ENCODE measurements at places on chromosomes 1 and 21. TPM values are rescaled to one million over a fixed set of nuclear protein-coding genes. Genes with fewer than 3 reads are reported as not detected.

OR2T11 gene
- total RNA-seq = not detected

LRRIQ3 gene
- 0.63 TPM for total RNA-seq

- DNase-seq = no peak
Observed at GRCh38 chr1:240320659-240321058, 229.0 kb downstream of the FMN2 start.

INAVA gene
- 238 TPM for total RNA-seq

VWA5B1 gene
- 2.1 TPM for total RNA-seq

DNA sequence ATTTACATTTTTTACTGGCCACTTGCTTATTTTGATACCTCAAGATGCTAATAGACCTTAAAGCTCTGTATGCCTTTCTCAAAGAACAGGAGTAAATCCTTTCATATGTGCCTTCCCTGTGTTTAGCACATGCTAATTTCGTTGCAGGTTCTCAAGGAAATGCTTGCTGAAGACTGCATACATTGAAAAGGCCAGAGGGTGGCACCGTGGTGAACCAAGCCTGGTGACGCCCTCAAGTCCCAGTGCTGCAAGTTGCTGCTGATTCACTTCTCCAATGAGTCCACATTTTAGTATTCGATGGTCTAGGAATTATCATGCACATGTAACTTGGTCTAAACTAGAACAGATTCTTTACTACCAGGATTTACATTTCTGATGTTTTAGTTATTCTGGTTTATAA lies 94.1 kb downstream of the CLDN17 start:
- DNase-seq = no peak

- no peak for DNase-seq
Observed at GRCh38 chr1:199356561-199356960, 670.9 kb upstream of the NR5A2 start.

- no peak for DNase-seq
Observed at GRCh38 chr1:208134491-208134890, 109.7 kb downstream of the PLXNA2 start.

RPE65 gene
- total RNA-seq = not detected

- no peak for DNase-seq
Observed at GRCh38 chr1:193338194-193338593, 151.8 kb upstream of the B3GALT2 start.

DNA sequence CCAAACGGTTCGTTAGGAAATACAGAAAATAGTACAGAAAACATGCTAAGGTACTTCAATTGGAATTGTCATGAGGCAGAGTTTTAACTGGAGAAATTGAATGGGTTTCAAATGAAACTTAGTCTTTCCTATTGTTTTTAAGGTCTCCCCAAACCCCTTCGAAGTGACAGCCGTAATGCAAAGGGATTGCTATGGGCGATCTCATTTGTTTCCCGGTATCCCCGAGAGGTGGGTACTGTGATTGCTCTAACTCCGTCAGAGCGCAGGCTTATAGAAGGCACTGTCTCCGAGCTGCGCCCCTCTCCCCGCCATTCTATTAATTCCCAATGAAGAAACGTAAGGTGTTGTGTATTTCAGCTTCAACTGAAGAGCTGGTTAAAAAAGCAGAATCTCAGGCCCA lies 22.0 kb upstream of the RNF187 start:
- no peak for DNase-seq

NSUN4 gene
- total RNA-seq = 20.5 TPM

SEC16B gene
- total RNA-seq = 9.4 TPM

GRCh38 chr1:96361961-96362360 lies 359.6 kb upstream of the PTBP2 start:
- no peak for DNase-seq

GRCh38 chr21:23026878-23027277 lies 2028.7 kb downstream of the NCAM2 start:
- no peak for DNase-seq

DNA sequence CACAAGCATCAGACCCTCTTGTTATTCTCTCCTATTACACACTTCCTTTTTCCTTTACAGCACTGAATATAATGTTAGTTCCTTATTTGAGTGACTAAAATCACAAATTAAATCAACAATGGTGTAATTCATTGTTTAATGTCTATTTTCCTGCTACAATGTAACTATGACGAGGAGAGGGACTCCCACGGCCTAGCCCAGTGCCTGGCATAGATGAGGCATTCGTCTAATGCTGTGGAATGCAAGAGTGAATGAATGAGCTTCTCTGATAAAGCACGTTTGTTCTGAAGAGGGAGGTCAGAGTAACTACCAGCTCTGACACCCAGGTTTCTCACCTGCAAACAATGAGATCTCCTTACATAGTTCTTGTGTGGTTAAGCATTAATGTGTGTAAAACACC lies 479.4 kb downstream of the OMA1 start:
- no peak for DNase-seq

- no peak for DNase-seq
Observed at GRCh38 chr1:84834419-84835064, 58.5 kb downstream of the LPAR3 start.

GRCh38 chr1:211237579-211237978 lies 21.6 kb upstream of the RCOR3 start:
- no peak for DNase-seq

DNA sequence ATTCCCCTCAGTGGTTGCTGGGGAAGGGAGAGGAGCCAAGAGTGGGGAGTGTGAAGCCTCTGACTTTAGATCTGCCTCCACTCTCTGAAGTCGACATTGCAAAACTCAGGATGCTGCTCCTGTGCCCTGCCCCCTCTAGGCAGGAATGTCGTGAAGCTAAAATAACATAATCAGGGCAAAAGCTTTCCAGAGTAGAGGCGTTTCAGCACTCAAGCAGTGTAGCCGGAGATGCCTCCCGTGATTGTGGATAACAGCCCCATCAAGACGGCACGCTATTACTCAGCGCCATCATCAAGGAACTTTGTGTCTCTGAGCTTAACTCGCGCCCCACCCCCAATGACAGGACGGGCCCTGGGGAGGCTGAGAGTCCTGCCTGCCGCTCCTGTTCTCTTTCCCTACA lies 60.0 kb downstream of the FBXO2 start:
- no peak for DNase-seq

DNA sequence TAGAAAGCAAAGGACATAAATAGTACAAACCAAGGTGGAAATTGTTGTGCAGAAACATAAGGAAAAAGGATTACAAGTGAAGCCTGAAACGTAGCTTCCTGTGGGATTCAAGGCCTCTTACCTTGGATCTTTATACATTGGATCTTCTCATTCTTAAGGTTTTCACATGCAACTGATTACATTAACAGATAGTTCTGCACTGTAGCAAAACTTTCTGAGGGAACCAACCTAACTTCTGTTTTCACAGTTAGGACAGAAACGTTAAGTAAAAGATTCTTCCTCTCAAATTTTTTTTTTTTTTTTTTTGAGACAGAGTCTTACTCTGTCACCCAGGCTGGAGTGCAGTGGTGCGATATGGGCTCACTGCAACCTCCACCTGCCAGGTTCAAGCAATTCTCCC lies 7.8 kb upstream of the TM2D1 start:
- DNase-seq = no peak

RPTN gene
- total RNA-seq = not detected

DNA sequence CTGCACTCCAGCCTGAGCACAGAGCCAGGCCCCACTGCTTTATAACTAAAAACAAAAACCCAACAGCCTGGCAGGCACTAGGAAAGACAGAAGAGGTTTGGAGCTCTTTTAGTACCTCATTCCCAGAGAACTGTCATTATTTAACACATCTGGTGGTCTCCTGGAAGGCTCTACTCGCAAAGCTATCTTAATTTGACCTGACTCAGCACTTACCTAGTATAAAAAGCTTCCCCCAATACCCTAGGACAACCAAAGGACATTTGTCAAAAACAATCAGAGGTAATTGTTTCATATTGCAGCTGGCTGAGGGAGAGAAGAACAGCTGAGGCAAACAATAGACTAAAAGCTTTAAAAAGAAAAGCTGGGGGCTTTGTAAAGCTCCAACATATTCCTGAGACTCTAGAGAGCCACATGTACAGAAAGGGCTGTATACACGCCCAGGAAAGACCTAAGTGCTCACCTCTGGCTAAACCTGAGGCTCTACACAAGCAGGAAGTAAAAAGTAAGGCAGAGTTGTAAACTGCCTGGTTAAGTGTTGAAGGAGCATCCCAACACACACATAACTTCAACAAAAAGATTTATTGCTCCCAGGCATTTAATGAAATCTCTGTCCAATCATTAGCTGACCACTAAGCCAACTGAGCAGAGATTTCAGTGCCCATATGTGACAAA lies 25.0 kb downstream of the ZNF644 start:
- no peak for DNase-seq

DNA sequence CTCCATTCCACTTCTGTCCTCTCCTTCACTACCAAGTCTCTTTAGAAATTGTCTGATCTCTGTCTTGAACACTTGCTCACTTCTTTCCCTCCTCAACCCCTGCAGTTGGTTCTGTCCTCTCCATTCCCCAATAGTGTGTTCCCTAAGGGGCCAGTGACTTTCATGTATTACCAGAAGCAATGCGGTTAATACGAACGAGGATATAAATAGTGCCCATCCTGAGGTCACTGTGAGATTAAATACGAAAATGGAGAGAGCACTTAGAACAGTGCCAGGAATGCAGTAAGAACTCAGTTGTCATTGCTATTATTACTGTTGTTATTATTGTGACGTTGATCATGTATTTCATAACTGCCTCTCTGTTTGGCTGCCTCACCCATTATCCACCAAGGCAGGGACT lies 53.0 kb upstream of the ARTN start:
- DNase-seq = no peak

ITLN2 gene
- total RNA-seq = not detected

CD2 gene
- total RNA-seq = 5.4 TPM

GRCh38 chr1:201774224-201774982 lies 54.6 kb upstream of the IPO9 start:
- no peak for DNase-seq

TTC39A gene
- 95.1 TPM for total RNA-seq

- DNase-seq = no peak
Observed at GRCh38 chr1:230713547-230713914, 391 bp downstream of the AGT start.

- no peak for DNase-seq
Observed at GRCh38 chr1:180595966-180596365, 35.9 kb upstream of the XPR1 start.

ORC1 gene
- total RNA-seq = 1.1 TPM

Data from mucosa of descending colon (tissue), 3 donors.